Glutamatergic neuron (in vitro differentiated cells): ENCODE measurements at places on chromosomes 6 and 20. TPM values are rescaled to one million over a fixed set of nuclear protein-coding genes. Genes with fewer than 3 reads are reported as not detected.
A peak's percentile ranks its signal among the peaks of the same experiment; 100 is the strongest.

The THBD gene
- total RNA-seq: not detected

The GPLD1 gene
- total RNA-seq: 2.0 TPM

The LYRM4 gene
- total RNA-seq: 29.5 TPM

The RBM38 gene
- total RNA-seq: 16.6 TPM

The ZBTB46 gene
- 94.4 TPM for total RNA-seq

The RIPPLY2 gene
- total RNA-seq: 4.9 TPM

The BPI gene
- not detected for total RNA-seq

The LRRN4 gene
- total RNA-seq: not detected

The MAS1 gene
- not detected for total RNA-seq

The TRIM38 gene
- 0.05 TPM for total RNA-seq

The LRRC1 gene
- total RNA-seq: 2.6 TPM

The CRISP3 gene
- total RNA-seq: not detected

The LATS1 gene
- 31.5 TPM for total RNA-seq

The GTF3C6 gene
- total RNA-seq: 56.1 TPM

The PI16 gene
- not detected for total RNA-seq

The CBFA2T2 gene
- total RNA-seq: 84.1 TPM

The PNLDC1 gene
- not detected for total RNA-seq

The HLA-DQA2 gene
- not detected for total RNA-seq

The CNR1 gene
- 143 TPM for total RNA-seq

The MCM8 gene
- total RNA-seq: 10.1 TPM

- H3K27me3 ChIP-seq: no peaks in the 10 kb centered on the region
- H3K36me3 ChIP-seq: no peaks in the 10 kb centered on the region
- H3K4me3 ChIP-seq: no peak overlapping the region
- no peak overlapping the region for H3K27ac ChIP-seq
- DNase-seq: no peak
- H3K4me1 ChIP-seq: peaks cover 5% of the 10 kb centered on the region
Observed at GRCh38 chr6:76466286-76466685, 393.8 kb upstream of the IMPG1 start.

DNA sequence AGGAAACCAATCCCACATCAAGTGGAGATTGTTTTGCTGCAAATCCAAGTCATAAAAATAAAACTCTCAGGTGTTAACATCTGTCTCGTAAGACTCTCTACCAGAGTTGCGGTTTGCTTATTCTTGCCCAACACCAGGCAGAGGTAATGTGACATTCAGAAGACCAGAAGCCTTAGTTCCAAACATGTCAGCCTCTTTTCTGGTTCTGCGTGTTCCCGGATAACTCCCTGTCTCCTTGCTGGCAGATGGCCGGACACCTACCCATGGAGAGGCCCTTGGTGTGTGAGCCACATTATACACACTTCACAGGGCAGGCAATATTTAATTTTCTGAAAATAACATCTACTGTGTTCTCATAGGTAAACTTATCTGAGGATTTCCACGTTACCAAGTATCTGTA lies 73.4 kb downstream of the GMPR start:
- H3K4me1 ChIP-seq: peaks cover 7% of the 10 kb centered on the region
- H3K27me3 ChIP-seq: no peaks in the 10 kb centered on the region
- no peak for DNase-seq
- H3K27ac ChIP-seq: no peak overlapping the region
- H3K4me3 ChIP-seq: no peak overlapping the region

DNA sequence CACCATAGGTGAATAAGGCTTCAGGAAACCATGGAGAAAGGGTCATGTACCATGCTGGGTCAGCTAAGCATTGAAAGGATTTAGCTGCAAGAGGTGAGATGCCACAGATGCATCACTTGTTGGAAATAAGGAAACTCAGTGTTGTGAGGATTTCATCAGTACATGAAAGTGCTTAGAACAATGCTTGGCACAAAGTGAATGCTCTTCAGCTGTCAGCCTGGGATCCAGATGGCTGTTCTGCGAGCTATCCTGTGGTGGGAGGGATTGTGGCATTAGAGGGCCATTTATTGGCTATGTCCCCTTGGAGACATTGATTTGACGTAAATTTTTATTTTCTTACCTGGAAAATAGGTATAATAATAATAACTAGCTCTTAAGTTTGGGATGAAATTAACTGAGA lies 53.0 kb downstream of the ELOVL2 start:
- H3K4me3 ChIP-seq: no peak overlapping the region
- H3K4me1 ChIP-seq: peaks cover 15% of the 10 kb centered on the region
- H3K27ac ChIP-seq: peak overlapping the region; percentile 67
- peak; percentile 23 for DNase-seq
- no peaks in the 10 kb centered on the region for H3K27me3 ChIP-seq

- no peaks in the 10 kb centered on the region for H3K4me1 ChIP-seq
- H3K4me3 ChIP-seq: no peak overlapping the region
- no peaks in the 10 kb centered on the region for H3K27me3 ChIP-seq
Observed at GRCh38 chr6:135191508-135192255, 10.6 kb downstream of the MYB start.

GRCh38 chr20:7087803-7088202 lies 320.3 kb downstream of the BMP2 start:
- DNase-seq: no peak
- H3K27ac ChIP-seq: no peak overlapping the region

- no peaks in the 10 kb centered on the region for H3K4me1 ChIP-seq
- H3K4me3 ChIP-seq: no peak overlapping the region
- H3K27me3 ChIP-seq: no peaks in the 10 kb centered on the region
- DNase-seq: no peak
Observed at GRCh38 chr6:83231146-83231545, 38.0 kb downstream of the RWDD2A start.

GRCh38 chr6:153160221-153160620 lies 29.1 kb upstream of the RGS17 start:
- DNase-seq: no peak
- no peak overlapping the region for H3K4me3 ChIP-seq

GRCh38 chr6:168555618-168556273 lies 114.8 kb downstream of the SMOC2 start:
- H3K27me3 ChIP-seq: no peaks in the 10 kb centered on the region
- H3K4me1 ChIP-seq: peaks cover 4% of the 10 kb centered on the region
- no peaks in the 10 kb centered on the region for H3K36me3 ChIP-seq
- no peak overlapping the region for H3K27ac ChIP-seq
- no peak for DNase-seq
- no peak overlapping the region for H3K4me3 ChIP-seq

GRCh38 chr6:87100216-87100615 lies 5.3 kb upstream of the CGA start:
- H3K36me3 ChIP-seq: no peaks in the 10 kb centered on the region
- DNase-seq: no peak
- H3K4me3 ChIP-seq: no peak overlapping the region
- peaks cover 29% of the 10 kb centered on the region for H3K4me1 ChIP-seq

- peaks cover 2% of the 10 kb centered on the region for H3K27me3 ChIP-seq
- H3K36me3 ChIP-seq: peaks cover 7% of the 10 kb centered on the region
- DNase-seq: no peak
- no peak overlapping the region for H3K27ac ChIP-seq
Observed at GRCh38 chr20:51368461-51369211, 173.9 kb downstream of the NFATC2 start.

DNA sequence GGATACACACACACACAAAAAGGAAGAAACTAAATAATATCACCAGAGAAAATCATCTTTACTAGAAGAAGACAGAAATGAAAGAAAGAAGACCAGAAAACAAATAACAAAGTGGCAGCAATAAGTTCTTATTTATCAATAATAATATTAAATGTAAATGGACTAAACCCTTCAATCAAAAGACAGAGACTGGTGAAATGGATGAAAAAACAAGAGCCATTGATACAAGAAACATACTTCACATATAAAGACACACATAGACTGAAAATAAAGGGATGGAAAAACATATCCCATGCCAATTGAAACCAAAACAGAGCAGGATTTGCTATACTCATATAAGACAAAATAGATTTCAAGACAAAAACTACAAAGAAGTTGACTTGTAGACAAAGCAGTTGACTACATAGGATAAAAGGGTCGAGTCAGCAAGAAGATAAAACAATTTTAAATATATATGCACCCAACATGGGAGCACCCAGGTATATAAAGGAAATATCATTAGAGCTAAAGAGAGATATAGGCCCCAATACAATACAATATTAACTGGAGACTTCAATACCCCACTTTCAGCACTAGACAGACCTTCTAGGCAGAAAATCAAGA lies 259.4 kb downstream of the EPM2A start:
- H3K4me1 ChIP-seq: no peaks in the 10 kb centered on the region
- no peak overlapping the region for H3K4me3 ChIP-seq
- DNase-seq: no peak
- no peaks in the 10 kb centered on the region for H3K36me3 ChIP-seq

- DNase-seq: no peak
- no peak overlapping the region for H3K4me3 ChIP-seq
- H3K27me3 ChIP-seq: no peaks in the 10 kb centered on the region
- no peaks in the 10 kb centered on the region for H3K36me3 ChIP-seq
- H3K27ac ChIP-seq: no peak overlapping the region
Observed at GRCh38 chr20:40287683-40288082, 401.4 kb downstream of the MAFB start.

DNA sequence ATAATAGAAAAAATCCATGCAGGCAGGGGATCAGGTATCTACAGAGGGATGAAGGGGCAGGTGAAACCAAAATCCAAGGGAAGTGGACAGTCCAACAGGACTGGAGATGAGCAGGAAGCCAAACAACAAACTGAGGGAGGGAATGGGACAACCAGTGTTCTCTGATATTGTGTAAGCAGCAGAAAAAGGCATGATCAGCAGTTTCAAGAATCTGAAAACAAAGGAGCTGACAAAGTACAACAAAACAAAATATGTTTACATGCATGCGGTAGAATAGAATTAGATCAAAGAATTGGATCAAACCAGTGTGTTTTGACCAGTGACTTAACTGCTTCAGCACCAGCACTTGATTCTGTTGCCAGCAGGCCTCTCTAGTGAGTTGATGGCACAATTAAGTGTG lies 729.7 kb downstream of the RFPL4B start:
- H3K36me3 ChIP-seq: no peaks in the 10 kb centered on the region
- H3K27me3 ChIP-seq: no peaks in the 10 kb centered on the region
- no peaks in the 10 kb centered on the region for H3K4me1 ChIP-seq
- no peak overlapping the region for H3K27ac ChIP-seq
- H3K4me3 ChIP-seq: no peak overlapping the region

DNA sequence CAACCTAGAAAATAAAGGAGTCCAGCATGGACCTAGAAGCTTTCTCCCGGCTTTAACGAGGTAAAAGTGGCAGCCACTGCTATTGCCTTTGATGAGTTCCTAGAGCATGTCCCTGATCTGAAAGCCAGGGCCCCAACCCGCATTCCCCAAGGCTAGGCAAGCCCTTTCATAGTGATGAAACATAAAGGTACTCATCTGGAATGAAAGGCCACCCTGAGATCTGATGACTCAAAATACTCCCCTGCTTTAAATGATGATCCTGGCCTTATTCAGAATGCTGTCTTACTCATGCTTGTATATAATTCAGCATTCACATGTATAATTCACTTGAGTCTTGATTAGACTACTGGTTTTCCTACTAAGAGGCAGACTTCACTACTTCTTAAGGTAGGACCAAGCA lies 21.3 kb downstream of the TTPAL start:
- H3K4me3 ChIP-seq: no peak overlapping the region
- no peaks in the 10 kb centered on the region for H3K4me1 ChIP-seq
- no peak overlapping the region for H3K27ac ChIP-seq
- no peak for DNase-seq
- peaks cover 3% of the 10 kb centered on the region for H3K36me3 ChIP-seq
- H3K27me3 ChIP-seq: no peaks in the 10 kb centered on the region

DNA sequence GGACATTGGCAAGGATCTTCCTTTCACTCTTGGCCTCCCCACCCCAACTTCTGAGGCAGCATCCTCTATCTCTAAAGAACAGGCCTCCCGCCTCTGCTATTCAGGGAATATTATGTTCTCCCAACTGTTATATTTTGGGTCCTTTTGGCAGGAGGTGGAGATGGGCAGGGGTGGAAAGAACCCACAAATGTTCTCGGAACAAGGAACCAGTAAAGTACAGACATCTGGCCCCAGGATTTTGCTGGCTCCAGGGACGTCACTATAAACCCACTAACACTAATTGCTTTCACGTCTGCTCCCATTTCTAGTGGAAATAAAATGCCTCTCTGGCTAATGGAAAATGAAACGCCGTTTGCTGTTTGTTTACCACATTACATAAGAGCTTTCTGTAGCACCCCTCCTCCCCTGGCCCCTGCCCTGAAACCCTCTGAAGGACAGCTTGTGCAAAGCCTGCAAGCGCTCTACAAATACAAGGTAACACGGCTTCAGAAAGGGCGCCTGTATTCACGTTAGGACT lies 77.7 kb upstream of the TBC1D7 start:
- H3K36me3 ChIP-seq: no peaks in the 10 kb centered on the region
- H3K27me3 ChIP-seq: no peaks in the 10 kb centered on the region
- H3K4me1 ChIP-seq: peaks cover 14% of the 10 kb centered on the region
- peak overlapping the region; percentile 35 for H3K4me3 ChIP-seq
- peak overlapping the region; percentile 45 for H3K27ac ChIP-seq
- no peak for DNase-seq

GRCh38 chr6:2186516-2186915 lies 58.9 kb downstream of the GMDS start:
- no peak overlapping the region for H3K27ac ChIP-seq
- no peak overlapping the region for H3K4me3 ChIP-seq
- peaks cover 1% of the 10 kb centered on the region for H3K4me1 ChIP-seq
- no peaks in the 10 kb centered on the region for H3K36me3 ChIP-seq
- no peak for DNase-seq
- no peaks in the 10 kb centered on the region for H3K27me3 ChIP-seq

DNA sequence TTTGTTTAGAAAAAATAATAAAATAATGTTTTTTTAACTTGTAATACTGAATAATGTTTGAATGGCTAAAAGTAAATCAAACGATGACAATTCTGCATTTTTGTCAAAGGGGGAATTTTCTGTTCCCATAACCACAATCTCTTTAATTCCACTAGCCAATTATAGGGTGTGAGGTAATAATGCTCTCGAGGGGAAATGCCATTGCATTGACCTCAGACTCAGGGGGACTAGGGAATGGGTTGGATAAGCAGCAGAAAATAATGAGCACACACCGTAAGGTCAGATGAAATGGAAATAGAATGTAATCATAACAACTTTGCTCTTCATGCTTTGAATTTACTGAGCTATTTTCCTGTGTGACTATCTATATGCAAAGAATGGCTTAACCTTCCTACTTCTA lies 584.7 kb downstream of the RFPL4B start:
- H3K4me1 ChIP-seq: peaks cover 4% of the 10 kb centered on the region
- H3K4me3 ChIP-seq: no peak overlapping the region
- H3K27ac ChIP-seq: no peak overlapping the region
- no peaks in the 10 kb centered on the region for H3K27me3 ChIP-seq
